ENCODE measurements at places on chromosomes 6 and 20.

- no peak overlapping the region for H3K4me3 ChIP-seq
- H3K27ac ChIP-seq = no peak overlapping the region
- no peaks in the 10 kb centered on the region for H3K27me3 ChIP-seq
- no peaks in the 10 kb centered on the region for H3K4me1 ChIP-seq
These were observed 117.9 kb upstream of the PCSK2 start for GRCh38 chr20:17108896-17109295.

DNA sequence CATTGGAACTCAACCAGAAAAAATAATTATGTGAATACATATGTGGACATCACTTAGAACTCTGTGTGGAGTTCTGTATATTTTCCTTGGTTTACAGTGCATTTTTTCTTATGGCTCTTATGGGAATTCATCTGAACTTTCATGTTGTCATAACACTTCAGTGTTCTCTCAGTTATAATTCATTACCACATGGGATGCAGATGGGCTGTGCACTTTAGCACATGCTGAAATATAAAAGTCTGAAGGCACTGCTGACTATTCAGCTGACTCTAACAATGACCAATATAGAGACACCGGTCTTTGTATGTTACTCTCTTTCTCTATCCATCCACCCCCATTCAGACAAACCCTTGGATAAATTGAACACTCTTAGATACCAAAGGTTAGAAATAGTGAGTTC is 29.3 kb downstream of the GRIK2 start:
- no peaks in the 10 kb centered on the region for H3K4me1 ChIP-seq
- H3K27ac ChIP-seq = no peak overlapping the region
- H3K36me3 ChIP-seq = no peaks in the 10 kb centered on the region
- no peak for DNase-seq
- no peak overlapping the region for H3K4me3 ChIP-seq
- no peaks in the 10 kb centered on the region for H3K27me3 ChIP-seq

- H3K4me1 ChIP-seq = peaks cover 1% of the 10 kb centered on the region
- no peaks in the 10 kb centered on the region for H3K36me3 ChIP-seq
- H3K27me3 ChIP-seq = no peaks in the 10 kb centered on the region
- H3K4me3 ChIP-seq = no peak overlapping the region
- DNase-seq = no peak
These were observed 197.3 kb upstream of the SNX9 start for GRCh38 chr6:157625764-157626163.

- DNase-seq = no peak
- no peak overlapping the region for H3K27ac ChIP-seq
- no peaks in the 10 kb centered on the region for H3K4me1 ChIP-seq
- H3K4me3 ChIP-seq = no peak overlapping the region
- peaks cover 3% of the 10 kb centered on the region for H3K36me3 ChIP-seq
These were observed 3.1 kb downstream of the QKI start for GRCh38 chr6:163417595-163417994.

DNA sequence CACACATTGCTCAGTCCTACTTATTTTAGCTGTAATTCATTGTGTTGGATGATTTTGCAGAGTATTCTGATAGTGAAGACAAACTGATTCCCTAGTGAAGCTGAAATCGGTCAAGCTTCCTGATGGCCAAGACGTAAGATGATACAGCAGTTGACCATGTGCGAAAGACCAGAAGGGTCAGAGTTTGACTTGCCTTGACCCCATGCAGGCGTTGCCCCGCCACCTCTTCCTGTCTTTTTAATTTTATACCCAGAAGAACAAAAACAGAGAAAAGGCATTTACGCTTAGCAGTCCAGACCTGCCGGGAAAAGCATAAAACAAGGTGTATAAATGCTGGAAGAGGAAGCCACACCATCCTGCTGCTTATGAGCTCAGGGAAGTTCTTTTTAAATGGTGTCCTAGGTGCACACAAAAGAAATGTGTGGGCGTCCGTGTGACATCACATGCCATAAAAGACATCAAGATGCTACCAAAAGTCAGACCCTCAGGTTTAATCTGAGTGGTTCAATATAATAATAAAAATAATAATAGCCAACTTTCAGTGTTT is 32.2 kb downstream of the TSHZ2 start:
- no peaks in the 10 kb centered on the region for H3K27me3 ChIP-seq
- DNase-seq = no peak

- H3K36me3 ChIP-seq = no peaks in the 10 kb centered on the region
- peak overlapping the region; percentile 25 for H3K27ac ChIP-seq
- DNase-seq = no peak
- peak overlapping the region; percentile 50 for H3K4me3 ChIP-seq
These were observed 556 bp upstream of the YWHAB start for GRCh38 chr20:44884907-44885391.

GRCh38 chr6:87378947-87379346 is 28.8 kb upstream of the CFAP206 start:
- DNase-seq = no peak
- no peak overlapping the region for H3K27ac ChIP-seq
- no peaks in the 10 kb centered on the region for H3K4me1 ChIP-seq
- peaks cover 1% of the 10 kb centered on the region for H3K36me3 ChIP-seq
- H3K4me3 ChIP-seq = no peak overlapping the region

- H3K36me3 ChIP-seq = no peaks in the 10 kb centered on the region
- H3K27ac ChIP-seq = no peak overlapping the region
- no peaks in the 10 kb centered on the region for H3K4me1 ChIP-seq
- DNase-seq = no peak
- no peaks in the 10 kb centered on the region for H3K27me3 ChIP-seq
- H3K4me3 ChIP-seq = no peak overlapping the region
These were observed 213.7 kb downstream of the PTPRT start for GRCh38 chr20:42975974-42976373.

DNA sequence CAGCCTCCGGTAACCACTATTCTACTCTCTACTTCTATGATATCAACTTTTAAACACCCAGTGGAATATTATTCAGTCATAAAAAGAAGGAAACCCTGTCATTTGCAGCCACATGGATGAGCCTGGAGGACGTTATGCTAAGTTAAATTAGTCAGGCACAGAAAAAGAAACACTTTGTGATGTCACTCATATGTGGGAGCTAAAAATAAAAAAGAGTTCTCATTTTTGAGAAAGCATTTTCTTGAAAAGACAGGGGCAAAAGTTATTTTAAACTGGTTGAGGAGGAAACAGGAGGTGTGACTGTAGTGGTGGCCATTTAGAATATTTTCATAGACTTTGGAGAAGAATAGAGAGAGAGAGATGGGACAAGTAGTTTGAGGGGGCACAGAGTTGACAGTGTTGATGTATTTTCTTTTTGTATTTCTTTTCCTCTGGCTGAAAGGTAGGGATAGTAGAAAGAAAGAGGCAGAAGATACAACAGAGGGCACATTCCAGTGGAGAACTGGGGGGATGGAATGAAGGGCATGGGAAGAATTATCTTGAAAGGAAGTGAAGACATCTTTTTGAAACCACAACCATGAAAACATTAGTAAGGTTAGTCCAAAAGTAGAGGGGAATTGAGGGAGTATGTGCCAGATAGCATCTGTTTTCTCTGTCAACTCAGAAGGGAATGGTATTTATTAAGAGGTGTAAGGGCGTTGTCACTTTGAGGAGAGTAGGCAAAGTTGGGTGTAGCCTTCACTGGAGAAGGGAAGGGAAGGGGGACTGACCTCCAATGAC is 181.3 kb upstream of the GMDS start:
- no peaks in the 10 kb centered on the region for H3K36me3 ChIP-seq
- H3K27ac ChIP-seq = no peak overlapping the region

DNA sequence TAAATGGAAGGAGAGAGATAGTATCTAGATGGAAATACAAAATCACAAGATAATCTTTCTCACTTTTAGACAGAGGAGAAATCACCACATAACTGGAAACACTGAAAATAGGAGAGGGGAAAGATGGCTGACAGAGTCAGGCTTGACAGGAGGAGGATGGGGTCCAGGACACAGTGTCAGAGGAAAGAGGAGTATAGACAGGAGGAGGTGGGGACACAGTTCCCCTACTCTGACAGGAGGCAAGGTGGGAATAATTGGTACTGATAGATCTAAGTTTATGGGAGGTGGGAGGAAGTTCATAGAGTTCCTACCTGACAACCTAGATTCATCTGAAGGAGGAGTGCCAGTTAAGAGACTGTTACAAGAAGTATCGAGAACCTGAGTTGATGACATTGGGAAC is 9.1 kb downstream of the GPR6 start:
- H3K4me1 ChIP-seq = no peaks in the 10 kb centered on the region
- H3K36me3 ChIP-seq = no peaks in the 10 kb centered on the region
- no peaks in the 10 kb centered on the region for H3K27me3 ChIP-seq

DNA sequence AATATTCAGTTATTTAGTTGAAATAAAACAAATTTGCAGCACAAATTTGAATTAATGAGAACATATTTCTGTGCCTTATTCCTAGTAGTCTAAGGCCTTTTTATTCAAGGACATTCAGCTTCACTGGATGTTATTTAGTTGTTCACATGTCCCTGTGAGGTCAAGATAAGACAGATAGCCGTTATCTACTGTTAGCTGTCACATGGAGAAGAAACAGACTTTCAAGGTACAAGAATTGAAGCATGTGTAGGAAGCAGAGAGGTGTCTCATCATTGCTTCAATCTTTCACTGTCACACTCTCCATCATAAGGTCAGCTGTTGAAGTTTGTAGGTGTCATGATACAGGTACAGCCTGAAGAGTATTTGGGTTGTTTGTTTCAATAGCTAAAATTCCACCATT is 112.9 kb upstream of the JAG1 start:
- no peak overlapping the region for H3K4me3 ChIP-seq
- H3K27ac ChIP-seq = no peak overlapping the region
- DNase-seq = no peak
- H3K27me3 ChIP-seq = peaks cover 5% of the 10 kb centered on the region
- H3K36me3 ChIP-seq = no peaks in the 10 kb centered on the region

GRCh38 chr6:1464781-1465370 is 75.5 kb downstream of the FOXF2 start:
- no peak overlapping the region for H3K4me3 ChIP-seq
- no peaks in the 10 kb centered on the region for H3K36me3 ChIP-seq
- no peaks in the 10 kb centered on the region for H3K4me1 ChIP-seq
- H3K27me3 ChIP-seq = no peaks in the 10 kb centered on the region
- DNase-seq = no peak
- no peak overlapping the region for H3K27ac ChIP-seq

- H3K27me3 ChIP-seq = no peaks in the 10 kb centered on the region
- H3K27ac ChIP-seq = no peak overlapping the region
- DNase-seq = no peak
- H3K4me1 ChIP-seq = no peaks in the 10 kb centered on the region
- no peak overlapping the region for H3K4me3 ChIP-seq
These were observed 227.0 kb downstream of the SYNDIG1 start for GRCh38 chr20:24696396-24696795.

GRCh38 chr20:2942439-2942838 is 69.2 kb downstream of the PTPRA start:
- no peaks in the 10 kb centered on the region for H3K4me1 ChIP-seq
- H3K27ac ChIP-seq = no peak overlapping the region
- no peak overlapping the region for H3K4me3 ChIP-seq
- no peaks in the 10 kb centered on the region for H3K36me3 ChIP-seq

- no peaks in the 10 kb centered on the region for H3K4me1 ChIP-seq
- no peak overlapping the region for H3K27ac ChIP-seq
- no peak for DNase-seq
- H3K36me3 ChIP-seq = no peaks in the 10 kb centered on the region
- no peaks in the 10 kb centered on the region for H3K27me3 ChIP-seq
These were observed 53.0 kb downstream of the SNAP25 start for GRCh38 chr20:10271494-10272219.

GRCh38 chr6:159582736-159583135 is 110.3 kb downstream of the SOD2 start:
- DNase-seq = no peak
- H3K27me3 ChIP-seq = no peaks in the 10 kb centered on the region
- H3K36me3 ChIP-seq = no peaks in the 10 kb centered on the region
- no peak overlapping the region for H3K4me3 ChIP-seq
- H3K27ac ChIP-seq = no peak overlapping the region
- H3K4me1 ChIP-seq = no peaks in the 10 kb centered on the region

DNA sequence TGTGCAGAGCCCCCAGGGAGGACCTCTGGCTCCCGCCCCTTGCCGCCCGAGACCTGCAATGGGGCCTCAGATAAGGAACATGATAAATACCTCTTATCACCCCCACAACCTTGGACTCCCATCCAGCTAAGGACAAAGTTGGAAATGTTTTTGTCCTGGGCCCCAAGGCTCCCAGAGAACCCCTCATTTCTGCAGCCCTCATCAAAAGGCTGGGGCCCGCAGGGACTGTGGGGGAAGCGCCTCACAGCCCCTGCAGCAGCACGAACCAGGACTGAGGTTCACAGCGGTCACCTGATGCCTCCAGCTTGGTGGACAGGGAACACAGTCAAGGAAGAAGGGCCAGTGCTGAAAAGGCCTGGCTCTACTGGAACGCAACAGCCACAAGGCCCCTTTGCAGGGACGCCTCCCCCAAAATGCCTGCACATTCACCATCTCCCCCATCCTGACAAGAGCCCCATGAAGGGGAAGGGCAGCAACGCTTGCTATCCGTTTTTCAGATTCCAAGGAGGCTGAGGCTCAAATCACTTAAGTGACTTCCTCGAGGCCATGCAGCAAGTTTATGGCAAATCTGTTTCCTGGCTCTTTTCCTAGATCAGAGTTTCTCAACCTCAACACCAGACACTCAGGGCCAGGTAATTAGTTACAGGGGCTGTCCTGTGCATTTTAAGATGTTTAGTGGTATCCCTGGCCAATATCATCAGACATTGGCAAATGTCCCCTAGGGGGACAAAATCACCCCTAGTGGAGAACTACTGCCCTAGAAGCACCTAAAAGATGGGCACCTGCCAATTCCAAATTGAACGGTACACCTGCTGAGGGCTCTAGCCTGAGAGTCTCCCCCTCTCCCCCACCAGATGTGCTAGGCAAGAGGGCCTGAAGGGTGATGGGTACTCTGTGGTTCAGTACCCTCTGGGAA is 10.6 kb downstream of the TFEB start:
- H3K4me1 ChIP-seq = peaks cover 22% of the 10 kb centered on the region
- no peak overlapping the region for H3K27ac ChIP-seq
- no peak overlapping the region for H3K4me3 ChIP-seq
- H3K27me3 ChIP-seq = no peaks in the 10 kb centered on the region

DNA sequence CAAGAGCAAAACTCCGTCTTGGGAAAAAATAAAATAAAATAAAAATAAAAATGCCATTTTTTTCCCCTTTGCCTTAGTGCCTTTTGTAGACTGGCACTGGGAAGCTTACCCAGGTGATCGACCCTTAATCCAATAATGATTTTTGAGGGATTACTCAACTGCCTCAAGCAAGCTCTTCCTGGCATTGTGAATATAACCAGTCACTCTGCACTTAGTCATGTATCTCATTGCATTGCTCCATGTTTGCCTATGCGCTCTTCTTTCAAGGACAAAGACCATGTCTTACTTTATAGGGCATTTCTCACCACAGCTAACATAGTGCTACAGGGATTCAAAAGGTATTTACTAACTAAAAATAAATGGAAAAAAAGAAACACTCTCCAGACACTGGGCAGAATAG is 13.0 kb downstream of the GFOD1 start:
- DNase-seq = peak; percentile 77
- no peaks in the 10 kb centered on the region for H3K36me3 ChIP-seq
- H3K4me1 ChIP-seq = peaks cover 7% of the 10 kb centered on the region
- no peak overlapping the region for H3K27ac ChIP-seq

Data from trophoblast cell (in vitro differentiated cells and primary cell).